ENCODE measurements at places on chromosomes 3 and 15. TPM values are rescaled to one million over a fixed set of nuclear protein-coding genes. Genes with fewer than 3 reads are reported as not detected.

GPR160 gene
- 11.2 TPM for total RNA-seq

ACAA1 gene
- total RNA-seq: 24.0 TPM

DNA sequence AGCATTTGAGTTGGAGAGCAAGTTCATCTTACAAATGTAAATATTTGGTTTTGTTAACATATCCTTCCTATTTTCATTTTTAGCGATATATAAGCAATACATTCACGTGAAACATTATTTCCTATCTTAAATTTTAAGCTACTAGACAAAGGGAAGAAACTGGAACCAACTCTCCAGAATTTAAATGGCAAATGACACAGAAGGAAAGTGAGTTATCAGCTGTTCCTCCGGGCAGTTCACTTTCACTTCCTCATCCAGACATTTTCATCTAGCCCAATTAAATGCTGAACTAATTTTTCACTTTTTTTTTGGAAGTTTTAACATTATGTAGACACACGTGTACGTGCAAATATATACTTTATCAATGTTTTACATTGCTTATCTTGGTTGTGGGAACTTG lies 58.7 kb downstream of the MORC1 start:
- no peak overlapping the region for H3K27ac ChIP-seq
- no peak overlapping the region for H3K4me3 ChIP-seq
- no peak for DNase-seq
- H3K36me3 ChIP-seq: no peaks in the 10 kb centered on the region
- H3K27me3 ChIP-seq: no peaks in the 10 kb centered on the region

DNA sequence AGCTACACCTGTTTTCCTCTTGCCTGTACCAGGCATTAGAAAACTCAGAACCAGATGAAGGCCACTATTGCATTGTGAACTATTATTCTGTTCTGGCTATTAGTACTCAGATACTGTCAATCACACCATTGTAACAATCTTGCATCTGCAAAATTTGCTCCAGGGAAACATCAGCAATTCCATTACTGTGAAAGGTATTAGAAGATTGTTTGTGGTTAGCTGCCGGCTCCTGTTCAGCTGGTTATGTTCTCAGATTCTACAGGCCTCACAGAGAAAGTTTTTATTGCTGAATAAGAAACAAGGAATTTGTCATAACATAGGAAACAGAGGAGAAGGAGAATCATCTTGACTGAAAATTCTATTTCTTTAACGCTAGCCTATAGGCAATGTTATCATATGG lies 179.9 kb downstream of the PLOD2 start:
- H3K36me3 ChIP-seq: no peaks in the 10 kb centered on the region
- H3K4me3 ChIP-seq: no peak overlapping the region
- H3K27ac ChIP-seq: no peak overlapping the region
- no peaks in the 10 kb centered on the region for H3K4me1 ChIP-seq
- no peaks in the 10 kb centered on the region for H3K27me3 ChIP-seq

GRCh38 chr3:79983118-79983517 lies 215.3 kb upstream of the ROBO1 start:
- peak; percentile 57 for DNase-seq
- no peak overlapping the region for H3K4me3 ChIP-seq
- peaks cover 26% of the 10 kb centered on the region for H3K4me1 ChIP-seq
- no peaks in the 10 kb centered on the region for H3K27me3 ChIP-seq
- H3K36me3 ChIP-seq: no peaks in the 10 kb centered on the region

SLC24A5 gene
- total RNA-seq: not detected

PPCDC gene
- 18.9 TPM for total RNA-seq

- no peaks in the 10 kb centered on the region for H3K36me3 ChIP-seq
- H3K27ac ChIP-seq: no peak overlapping the region
- DNase-seq: peak; percentile 24
- H3K27me3 ChIP-seq: peaks cover 13% of the 10 kb centered on the region
- no peak overlapping the region for H3K4me3 ChIP-seq
- H3K4me1 ChIP-seq: no peaks in the 10 kb centered on the region
Observed at GRCh38 chr3:127959873-127960272, 44.8 kb downstream of the KBTBD12 start.

DNA sequence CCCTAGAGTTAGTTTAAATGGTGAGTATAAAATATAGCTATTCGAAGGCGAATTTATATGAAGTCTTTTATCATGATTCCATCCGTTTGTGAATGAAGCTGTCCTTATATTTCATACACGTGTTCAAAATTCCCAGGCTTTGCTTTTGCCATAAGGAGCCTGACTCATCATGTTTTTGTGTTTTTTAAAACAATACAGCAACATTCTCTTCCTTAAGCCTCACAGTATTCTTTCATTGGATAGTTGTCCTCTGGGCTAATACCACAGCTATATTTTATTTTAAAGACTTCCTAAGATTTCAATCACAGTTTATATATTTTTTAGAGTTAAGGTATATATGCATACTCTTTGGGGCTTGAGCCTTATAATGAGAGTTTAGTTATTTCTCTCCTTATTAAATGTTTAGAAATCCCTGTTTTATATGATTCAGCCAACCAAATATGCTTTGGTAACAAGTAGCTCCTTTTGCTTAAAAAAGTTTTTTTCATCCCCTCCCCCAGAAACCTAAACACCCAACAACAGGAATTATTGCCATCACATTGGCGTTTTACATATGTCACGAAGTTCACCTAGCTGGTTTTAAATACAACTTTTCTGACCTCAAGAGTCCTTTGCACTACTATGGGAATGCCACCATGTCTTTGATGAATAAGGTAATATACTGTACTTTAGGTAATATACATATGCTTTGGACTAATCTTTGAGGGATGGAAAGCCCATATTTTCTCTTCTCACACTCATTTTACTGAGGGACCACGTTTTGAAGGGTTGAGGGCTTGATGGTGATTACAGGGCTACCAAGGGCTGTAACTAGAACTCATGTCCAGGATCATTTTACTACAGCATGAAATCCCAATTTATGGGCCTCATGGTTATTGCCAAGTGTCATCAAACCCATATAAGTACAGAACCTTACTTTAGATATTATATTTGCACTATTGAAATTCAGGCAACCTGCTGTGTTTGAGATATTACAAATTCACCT lies 28.5 kb downstream of the ST3GAL6 start:
- no peak overlapping the region for H3K27ac ChIP-seq
- no peak for DNase-seq
- H3K4me3 ChIP-seq: no peak overlapping the region
- H3K27me3 ChIP-seq: no peaks in the 10 kb centered on the region
- no peaks in the 10 kb centered on the region for H3K4me1 ChIP-seq

GRCh38 chr15:99722406-99722805 lies 10.8 kb downstream of the LYSMD4 start:
- H3K27me3 ChIP-seq: no peaks in the 10 kb centered on the region

- no peak for DNase-seq
- no peaks in the 10 kb centered on the region for H3K4me1 ChIP-seq
- H3K36me3 ChIP-seq: no peaks in the 10 kb centered on the region
- no peaks in the 10 kb centered on the region for H3K27me3 ChIP-seq
- no peak overlapping the region for H3K27ac ChIP-seq
Observed at GRCh38 chr15:77843546-77843945, 210.8 kb upstream of the LINGO1 start.

- H3K36me3 ChIP-seq: no peaks in the 10 kb centered on the region
- H3K27ac ChIP-seq: no peak overlapping the region
Observed at GRCh38 chr3:48409291-48410201, 20.3 kb downstream of the PLXNB1 start.

GRCh38 chr15:41961001-41961518 lies 11.3 kb downstream of the EHD4 start:
- no peaks in the 10 kb centered on the region for H3K36me3 ChIP-seq
- no peak overlapping the region for H3K4me3 ChIP-seq
- no peaks in the 10 kb centered on the region for H3K27me3 ChIP-seq
- peaks cover 1% of the 10 kb centered on the region for H3K4me1 ChIP-seq

- H3K4me1 ChIP-seq: peaks cover 47% of the 10 kb centered on the region
- no peaks in the 10 kb centered on the region for H3K36me3 ChIP-seq
- no peaks in the 10 kb centered on the region for H3K27me3 ChIP-seq
Observed at GRCh38 chr3:58386626-58387365, 46.8 kb downstream of the PDHB start.

DNA sequence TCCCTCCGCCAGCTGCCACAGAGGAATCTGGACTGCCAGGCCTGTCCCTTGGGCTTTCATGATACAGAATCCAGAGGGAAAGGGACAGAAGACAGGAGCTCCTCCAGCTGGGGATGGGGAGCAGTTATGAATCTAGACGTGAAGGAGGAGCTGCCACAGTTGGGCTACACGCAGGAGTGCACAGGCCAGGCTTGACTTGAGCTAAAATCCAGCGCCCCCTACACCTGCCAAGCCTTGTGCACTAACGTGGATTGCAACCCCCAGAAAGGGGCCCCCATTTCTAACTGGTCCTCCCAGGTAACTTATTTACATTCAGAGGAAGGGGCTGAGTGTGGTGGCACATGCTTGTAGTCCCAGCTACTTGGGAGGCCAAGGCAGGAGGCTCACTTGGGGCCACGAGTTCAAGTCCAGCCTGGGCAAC lies 14.3 kb downstream of the KLHL6 start:
- H3K4me3 ChIP-seq: no peak overlapping the region
- no peaks in the 10 kb centered on the region for H3K36me3 ChIP-seq
- no peaks in the 10 kb centered on the region for H3K4me1 ChIP-seq
- DNase-seq: no peak

DNA sequence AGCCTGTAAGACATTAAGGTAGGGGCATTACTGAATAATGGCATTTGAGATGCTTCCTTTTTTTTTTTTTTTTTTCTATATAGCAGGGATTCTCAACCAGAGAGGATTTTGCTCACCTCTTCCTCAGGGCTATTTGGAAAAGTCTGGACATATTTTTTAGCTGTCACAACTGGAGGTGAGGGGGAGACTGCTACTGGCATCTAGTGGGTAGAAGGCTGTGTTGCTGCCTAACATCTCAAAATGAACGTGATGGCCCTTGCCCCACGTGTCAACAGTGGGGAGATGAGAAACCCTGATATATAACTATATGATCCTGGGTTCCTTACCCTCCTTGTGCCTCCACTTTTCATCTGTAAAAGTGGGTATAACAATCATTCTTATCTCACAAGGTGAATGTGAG lies 71.9 kb downstream of the CADPS start:
- no peak overlapping the region for H3K4me3 ChIP-seq
- no peak for DNase-seq
- no peak overlapping the region for H3K27ac ChIP-seq
- H3K36me3 ChIP-seq: no peaks in the 10 kb centered on the region
- H3K4me1 ChIP-seq: no peaks in the 10 kb centered on the region

Data from A673 (cell line).